ENCODE measurements at places on chromosomes 6 and 20.

DNA sequence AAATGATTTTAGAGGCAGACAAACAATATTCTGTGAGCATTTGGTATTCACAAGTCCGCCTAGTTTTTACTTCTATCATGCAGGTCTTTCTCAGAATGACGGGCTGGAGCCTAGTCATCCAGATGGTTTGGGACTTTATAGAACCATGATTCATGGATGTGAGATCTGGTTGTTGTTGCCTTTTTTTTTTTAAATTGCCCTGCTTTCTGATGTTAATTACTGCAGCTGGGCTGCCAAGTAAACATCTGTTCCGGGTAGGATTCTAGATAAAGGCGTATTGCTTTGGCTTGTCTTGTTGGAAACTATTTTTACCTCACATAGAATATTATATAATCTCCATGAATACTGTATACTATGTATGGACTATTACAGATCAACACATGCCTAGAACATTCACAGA, 58.1 kb downstream of the RNF217 start:
- no peak for DNase-seq

DNA sequence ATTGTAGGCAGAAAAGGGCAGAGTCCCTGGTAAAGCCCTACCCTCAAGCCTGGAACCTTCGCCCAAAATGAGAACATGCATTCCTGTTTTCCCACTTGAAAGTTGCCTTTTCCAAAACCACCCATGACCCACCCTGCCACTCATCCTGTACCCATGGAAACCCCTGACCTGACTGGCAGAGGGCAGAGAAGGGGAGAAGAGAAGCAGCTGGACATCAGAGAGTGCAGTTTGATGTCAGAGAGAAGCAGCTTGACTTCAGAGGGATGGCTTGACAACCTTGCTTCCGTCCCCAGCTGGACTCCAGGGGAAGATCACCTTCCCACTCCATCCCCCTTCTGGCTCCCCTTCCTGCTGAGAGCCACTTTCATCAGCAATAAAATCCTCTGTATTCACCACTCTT, 123.6 kb upstream of the SHLD1 start:
- no peak for DNase-seq

- DNase-seq = no peak
Measured at GRCh38 chr6:24547243-24547642, 52.5 kb downstream of the ALDH5A1 start.

- no peak for DNase-seq
Measured at GRCh38 chr6:100388868-100389519, 75.7 kb downstream of the SIM1 start.

- DNase-seq = no peak
Measured at GRCh38 chr6:158095031-158095430, 73.0 kb downstream of the SERAC1 start.

GRCh38 chr6:22716721-22717120, 147.4 kb downstream of the HDGFL1 start:
- no peak for DNase-seq

- no peak for DNase-seq
Measured at GRCh38 chr20:33757458-33757857, 25.7 kb downstream of the ZNF341 start.

DNA sequence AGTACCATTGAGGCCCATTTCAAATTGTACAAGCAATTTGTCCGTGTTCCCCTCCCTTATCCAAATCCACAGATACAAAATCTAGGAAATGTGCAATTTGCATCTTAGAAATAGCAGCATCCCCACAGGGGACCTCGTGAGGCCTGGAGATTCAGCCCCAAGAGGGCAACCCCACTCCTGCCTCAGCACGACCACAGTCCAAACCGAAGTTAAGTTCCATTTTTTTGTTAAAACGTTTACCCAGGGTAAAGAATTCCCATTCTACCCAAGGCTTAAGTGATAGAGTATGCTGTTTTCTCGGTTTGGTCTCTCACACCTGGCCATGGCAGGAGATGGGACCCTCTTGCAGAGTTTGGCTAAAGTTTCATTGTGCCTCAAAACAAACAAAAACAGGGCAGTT, 41.2 kb downstream of the PLCG1 start:
- DNase-seq = no peak

DNA sequence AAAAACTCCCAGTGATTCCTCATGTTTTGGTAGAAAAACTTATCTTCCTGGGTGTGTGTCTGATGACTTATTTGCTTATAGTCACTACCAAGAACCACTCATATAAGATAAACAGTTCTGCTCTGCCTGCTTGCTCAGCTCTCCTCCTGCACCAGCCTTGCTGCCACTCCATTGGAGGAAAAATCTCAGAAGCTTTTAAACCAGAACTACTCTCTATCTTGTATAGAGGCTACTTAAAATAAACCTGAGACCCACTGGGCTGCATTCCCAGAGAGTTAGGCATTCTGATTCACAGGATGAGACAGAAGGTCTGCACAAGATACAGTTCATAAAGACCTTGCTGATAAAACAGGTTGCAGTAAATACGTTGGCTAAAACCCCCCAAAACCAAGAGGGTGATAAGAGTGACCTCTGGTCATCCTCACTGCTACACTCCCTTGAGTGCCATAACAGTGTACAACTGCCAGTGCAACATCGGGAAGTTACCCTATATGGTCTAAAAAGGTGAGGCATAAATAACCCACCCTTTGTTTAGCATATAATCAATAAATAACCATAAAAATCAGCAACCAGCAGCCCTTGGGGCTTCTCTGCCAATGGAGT, 728.3 kb downstream of the EPHA7 start:
- no peak for DNase-seq

DNA sequence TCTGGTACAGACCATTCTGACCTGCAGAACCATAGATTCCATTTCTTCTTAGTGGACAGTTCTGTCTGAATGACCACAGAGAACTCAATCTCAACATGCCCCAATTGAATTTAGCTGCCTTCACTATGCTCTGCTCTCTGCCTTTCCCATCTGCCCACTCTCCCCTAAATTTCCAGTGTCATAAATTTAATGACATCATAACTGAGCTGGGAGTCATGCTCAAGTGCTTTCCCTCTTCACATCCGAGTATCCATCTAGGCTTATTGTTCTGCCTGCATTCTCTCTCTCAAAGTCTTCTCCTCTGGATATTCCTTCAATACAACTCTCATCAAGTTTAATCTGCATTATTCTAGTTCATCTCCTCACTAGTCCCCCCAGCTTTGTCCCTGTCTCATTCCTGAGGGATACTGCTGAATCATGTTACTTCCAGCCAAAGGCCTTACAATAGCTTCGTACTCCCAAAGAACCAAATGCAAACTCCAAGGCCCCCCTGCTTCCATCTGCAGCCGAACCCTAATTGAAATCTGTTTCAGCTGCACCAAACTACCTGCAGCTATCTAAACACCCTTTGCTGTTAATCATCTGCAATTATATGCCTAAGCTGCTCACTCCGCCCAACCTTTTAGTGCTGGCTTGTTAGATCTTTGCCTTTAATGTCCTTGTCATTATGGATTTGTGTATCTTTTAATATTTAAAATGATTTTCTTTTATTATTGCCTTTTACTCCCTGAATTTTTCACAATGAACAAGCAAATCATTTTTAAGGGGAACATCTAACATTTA, 46.1 kb downstream of the SLC35B3 start:
- no peak for DNase-seq

GRCh38 chr20:36468149-36469000, 72.9 kb upstream of the MYL9 start:
- DNase-seq = no peak

GRCh38 chr20:4233520-4233919, 218.2 kb upstream of the RNF24 start:
- DNase-seq = no peak

DNA sequence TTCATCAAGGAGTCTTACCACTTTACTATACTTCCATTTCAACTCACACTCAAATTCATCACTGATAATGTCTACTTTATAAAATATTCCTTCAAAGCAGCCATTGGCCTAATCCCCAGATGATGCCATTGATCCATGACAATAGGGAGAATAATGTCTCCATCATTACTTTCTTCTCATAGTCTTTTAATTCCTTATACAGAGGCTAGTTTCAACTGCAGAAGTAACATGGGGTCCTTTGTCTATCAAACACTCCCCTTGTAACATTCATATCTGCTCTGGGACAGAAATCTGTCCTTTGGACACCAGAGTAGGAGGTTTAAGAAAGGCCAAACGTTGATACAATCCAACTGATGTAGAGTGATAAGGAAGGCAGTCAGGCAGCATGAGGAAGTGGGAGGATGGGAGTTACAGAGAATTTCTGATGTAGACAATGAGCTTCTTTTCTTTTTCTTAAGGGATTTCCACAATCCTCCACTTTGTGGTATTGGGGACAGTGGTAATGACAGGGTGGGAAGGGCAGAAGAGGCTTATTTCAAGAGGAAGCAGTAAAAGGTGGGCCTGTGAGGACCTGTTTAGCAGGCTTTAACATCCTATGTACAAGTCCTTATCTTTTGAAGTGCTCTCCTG, 18.9 kb upstream of the HLA-DOA start:
- no peak for DNase-seq

DNA sequence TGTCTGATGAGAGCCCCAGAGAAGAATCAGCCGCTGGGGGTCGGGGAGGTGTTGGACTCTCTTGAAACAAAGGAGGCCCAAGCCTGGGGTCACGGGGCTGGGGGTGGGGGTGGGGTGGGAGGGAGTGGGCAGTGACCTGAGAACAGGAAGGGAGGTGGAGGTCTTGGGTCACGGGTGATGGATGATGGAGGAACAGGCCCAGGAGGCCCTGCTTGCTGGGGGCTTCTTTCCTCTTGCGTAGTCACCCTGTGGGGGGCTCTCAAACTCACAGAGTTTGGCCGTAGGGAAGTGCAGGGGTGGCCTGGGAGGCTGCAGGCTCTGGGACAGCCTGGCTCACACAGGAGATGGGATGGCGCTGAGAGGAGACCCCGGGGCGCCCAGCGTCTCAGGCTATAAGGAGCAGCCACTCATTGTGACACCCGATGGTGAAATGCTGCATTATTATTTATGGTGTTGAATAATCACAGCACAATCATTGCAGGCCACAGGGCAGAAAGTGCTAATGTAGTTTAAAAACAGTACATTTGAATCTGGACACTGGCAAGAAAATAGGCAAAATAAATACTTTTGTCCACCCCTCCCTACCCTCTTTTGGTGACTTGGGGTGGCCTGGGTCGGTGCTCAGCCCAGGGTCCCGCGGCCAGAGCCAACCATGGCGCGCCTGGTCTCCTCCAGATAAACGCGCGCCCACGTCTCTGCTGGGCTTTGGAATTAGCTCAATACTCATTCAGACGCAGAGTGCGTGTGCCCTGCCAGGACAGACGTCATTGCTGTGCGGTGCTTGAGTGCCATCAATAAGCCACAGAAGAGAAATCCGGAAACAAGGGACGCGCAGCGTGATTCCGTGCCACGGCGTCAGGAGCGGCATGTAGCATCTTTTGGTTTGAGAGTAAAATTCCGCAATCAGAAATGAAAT, 27.3 kb upstream of the BHLHE23 start:
- DNase-seq = no peak

DNA sequence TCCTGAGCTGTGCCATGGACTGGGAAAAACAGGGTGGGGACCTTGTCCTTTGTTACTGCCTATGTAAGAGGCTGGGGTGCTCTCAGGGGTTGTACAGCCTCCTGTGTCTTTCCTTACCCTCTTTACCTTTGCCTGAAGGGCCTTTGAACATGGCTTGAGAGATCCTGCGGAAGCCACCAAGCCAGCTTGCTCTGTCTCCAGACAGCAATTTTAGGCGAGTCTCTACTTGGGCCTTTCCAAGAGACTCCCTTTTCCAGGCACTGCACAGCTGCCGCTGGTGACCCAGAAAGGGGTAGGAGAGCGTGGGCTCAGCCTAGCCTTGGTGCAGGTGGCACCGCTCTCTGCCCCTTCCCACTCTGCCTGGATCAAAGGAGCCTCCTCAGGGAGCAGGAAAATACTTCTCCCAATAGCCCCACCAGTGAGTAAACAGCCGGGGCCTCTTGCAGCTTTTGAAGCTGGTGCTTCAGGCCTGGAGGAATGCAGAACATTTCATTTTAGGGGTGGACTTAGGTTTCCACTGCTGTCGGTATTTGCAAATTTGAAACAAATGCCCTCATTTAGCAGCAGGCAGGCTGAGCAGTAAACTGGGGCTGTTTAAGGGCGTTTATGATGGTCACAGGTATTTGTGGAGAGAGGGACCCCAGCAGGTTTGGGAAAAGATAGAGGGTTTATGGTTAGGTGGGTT, 13.9 kb downstream of the PTK7 start:
- DNase-seq = no peak

- DNase-seq = no peak
Measured at GRCh38 chr6:157496534-157497095, 115.6 kb downstream of the ZDHHC14 start.

- no peak for DNase-seq
Measured at GRCh38 chr6:136644597-136644952, 94.4 kb upstream of the MAP7 start.

GRCh38 chr20:13221673-13222318, 722 bp downstream of the ISM1 start:
- peak; percentile 38 for DNase-seq
